ENCODE measurements at places on chromosomes 1 and 21.

DNA sequence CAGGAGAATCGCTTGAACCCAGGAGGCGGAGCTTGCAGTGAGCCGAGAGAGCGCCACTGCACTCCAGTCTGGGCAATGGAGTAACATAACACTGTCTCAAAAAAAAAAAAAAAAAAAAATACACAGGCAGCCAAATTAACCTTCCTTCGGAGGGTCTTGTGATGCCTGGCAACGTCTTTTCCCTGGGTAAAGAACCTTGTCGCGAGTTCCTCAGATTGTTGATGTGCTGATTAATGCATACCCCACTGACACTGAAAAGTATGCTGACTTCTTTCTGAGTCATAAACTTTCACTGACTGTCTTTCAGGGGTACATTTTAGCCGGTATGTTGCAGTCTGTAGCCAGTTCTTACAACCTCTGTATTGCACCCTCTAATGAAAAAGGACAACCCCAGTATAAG, 95.1 kb upstream of the SOD1 start:
- DNase-seq = no peak

DNA sequence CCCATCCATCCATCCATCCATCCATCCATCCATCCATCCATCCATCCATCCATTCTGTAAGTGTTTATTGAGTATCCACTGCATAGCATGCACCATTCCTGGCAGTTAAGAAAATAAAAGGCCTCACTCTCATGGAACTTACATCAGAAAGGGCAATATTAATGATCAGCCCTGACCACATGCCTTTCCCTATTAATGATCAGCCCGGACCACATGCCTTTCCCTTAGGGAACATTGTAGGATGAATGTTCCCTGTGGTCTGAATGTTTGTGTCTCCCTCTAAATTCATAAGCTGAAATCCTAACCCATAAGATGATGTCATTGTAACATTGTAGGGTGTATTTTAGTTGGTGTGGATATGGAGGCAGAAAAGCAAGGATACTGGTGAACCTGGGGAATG, 365.8 kb downstream of the KIF26B start:
- DNase-seq = no peak

DNA sequence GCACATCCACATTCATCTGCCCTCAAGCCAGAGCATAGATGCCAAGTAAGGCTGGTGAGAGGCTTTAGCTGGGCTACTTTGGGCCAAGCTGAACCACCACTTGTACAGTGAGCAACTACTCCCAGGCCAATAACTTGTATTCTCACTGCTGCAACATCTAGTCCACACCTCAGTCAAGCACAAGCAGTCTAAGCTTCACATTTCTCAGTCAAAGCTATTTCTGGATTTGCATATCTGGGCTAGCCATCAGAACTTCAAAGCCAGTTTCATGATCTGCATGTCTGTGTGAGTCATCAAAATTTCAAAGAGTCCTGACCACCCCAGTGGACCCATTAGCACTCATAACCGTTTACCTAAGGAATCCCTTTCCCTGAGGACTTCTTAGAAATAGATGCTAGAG, 77.7 kb upstream of the DIRAS3 start:
- no peak for DNase-seq

DNA sequence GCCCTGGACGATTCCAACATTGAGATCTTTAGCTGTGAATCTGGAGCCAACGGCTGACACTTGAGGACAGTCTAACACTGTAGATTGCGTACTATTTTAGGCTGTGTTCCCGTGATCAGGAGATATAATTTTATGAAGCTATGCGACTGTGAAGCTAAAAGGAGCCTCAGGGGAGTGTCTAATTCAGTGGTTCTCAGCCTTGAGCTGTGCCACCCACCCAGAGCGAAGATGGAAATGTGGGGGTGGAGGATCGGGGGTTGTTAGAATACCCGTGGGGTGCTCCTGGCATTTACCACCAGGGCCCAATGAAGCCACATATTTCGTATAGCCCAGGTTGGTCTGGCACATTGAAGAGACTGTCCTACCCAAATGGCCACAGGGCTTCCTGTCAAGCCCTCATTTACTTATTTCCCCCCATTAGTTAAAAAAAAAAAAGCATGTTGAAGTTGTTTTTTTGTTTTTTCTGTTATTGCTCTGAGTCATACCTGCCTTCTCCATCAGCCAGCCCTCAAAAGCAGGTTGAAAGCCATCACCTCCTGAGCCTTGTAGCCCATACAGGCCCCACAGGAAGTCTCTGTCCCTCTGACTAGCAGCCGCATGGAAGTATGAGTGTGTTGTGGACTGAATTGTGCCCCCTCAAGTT, 141.7 kb downstream of the GALNT2 start:
- no peak for DNase-seq

GRCh38 chr1:205983925-205984725, 19.1 kb downstream of the RAB7B start:
- peak; percentile 18 for DNase-seq

GRCh38 chr1:19003371-19004290, 47.2 kb upstream of the IFFO2 start:
- no peak for DNase-seq

GRCh38 chr1:176225479-176225875, 18.4 kb upstream of the COP1 start:
- no peak for DNase-seq
